ENCODE measurements at places on chromosomes 7 and 10. TPM values are rescaled to one million over a fixed set of nuclear protein-coding genes. Genes with fewer than 3 reads are reported as not detected.

DNA sequence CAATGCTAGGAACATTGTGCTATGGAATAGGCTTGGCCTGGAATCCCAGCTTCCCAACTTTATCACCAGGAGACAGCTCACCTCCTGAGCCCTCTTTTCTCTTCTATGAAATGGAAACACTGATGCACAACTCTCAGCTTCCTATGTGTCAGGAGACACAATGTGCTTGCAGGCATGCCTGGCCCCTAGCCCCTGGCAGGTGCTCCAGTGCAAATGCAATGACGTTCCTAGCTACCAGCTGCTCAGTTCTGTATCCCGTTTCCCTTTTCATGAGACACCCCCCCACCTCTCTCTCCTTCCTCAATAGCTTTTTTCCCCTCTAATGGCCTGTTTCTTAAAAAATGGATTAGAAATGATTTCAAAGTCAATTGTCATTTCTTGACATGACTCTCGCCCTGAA is 30.7 kb downstream of the HABP2 start:
- peak; percentile 17 for DNase-seq

The FAM13C gene
- polyA plus RNA-seq, result 41.2 TPM

The ACSL5 gene
- 3.0 TPM for polyA plus RNA-seq

DNA sequence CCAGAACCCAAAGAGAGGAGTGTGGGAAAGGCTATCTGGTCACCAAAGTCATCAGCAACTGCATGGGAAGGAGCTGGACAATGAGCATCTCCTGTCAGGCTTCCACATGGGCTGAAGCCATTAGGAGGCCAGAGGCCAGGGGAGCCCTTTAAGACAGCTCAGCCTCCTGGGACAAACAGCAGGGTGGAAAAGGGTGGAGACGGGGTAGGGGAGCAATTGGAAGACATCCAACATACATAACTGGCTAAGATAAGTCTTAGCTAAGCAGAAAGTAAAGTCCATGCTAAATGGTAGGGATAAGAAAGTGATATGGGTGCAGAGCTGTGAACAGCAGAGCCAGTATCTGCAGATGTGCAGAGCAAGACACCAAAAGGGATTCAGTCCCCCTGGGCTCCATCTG is 1.5 kb upstream of the OAT start:
- DNase-seq, result no peak

- DNase-seq, result no peak
These were observed 205.3 kb downstream of the CHRM2 start for GRCh38 chr7:137073571-137074325.

DNA sequence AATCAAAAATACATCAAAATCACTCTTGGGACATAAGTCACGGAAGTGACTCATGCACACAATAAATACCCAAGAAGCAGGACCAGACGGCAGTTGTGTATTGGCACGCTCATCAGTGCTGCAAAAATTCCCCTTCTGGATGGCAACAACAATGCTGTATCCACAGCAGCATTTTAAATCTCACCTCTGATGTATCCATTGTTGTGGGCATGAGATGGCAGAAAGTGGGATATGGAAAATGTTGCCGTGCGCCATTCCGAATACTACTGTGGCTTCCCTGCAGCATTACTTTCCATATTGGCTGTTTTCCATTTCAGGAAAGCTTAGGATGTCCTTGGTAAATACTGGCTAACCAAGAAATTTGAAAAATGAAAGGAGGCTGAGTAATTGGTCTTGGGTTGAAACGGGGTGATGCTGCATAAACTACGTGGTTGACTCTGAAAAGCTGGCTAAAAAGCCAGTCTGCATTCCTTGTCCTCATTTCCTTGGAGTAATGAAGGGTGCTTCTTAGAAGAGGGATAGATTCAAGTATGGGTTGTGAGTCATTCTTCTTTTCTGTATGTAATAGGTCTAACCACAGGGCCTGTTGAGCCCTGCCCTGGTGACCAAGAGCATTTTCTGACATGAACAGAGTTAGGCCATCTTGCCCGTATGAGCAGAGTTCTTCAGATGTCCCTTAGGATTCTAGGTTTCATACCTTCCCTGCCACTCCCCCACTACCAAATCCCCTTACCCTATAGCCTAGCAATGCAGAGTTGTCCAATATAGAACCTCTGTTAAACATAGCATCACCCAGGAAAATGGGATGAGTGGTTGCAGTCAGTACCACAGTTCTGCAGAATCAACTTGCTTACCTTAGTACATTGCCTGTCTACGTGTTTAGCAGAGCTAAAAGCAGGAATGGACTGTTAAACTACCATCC is 36.3 kb upstream of the TOMM7 start:
- no peak for DNase-seq

DNA sequence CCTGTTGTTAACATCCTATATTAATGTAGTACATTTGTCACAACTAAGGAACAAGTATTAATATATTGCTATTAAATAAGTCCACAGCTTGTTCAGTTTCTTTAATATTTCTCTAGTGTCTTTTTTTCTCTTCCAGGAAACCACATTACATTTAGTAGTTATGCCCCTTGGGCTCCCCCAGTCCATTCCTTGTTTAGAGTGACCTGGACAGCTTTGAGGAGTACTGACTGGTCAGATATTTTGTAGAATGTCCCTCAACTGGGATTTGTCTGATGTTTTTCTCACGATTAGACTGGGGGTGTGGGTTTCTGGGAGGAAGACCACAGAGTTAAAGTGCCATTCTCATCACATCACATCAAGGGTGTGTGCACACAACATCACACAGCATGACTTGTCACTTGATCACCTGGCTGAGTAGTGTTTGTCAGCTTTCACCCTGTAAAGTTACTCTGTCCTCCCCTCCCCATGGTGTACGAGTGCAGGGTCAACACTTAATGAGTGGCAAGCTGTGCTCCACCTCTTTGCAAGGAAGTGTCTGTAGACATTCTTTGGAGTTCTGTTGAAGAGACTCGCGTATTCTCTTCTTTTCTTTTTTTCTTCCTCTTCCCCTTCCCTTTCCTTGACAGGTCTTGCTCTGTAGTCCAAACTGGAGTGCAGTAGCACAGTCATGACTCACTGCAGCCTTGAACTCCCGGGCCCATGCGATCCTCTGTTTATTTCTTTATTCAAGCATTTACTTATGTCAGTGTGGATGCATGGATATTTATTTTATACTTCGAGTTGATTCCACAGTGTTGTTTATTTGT is 10.2 kb downstream of the LMTK2 start:
- no peak for DNase-seq

DNA sequence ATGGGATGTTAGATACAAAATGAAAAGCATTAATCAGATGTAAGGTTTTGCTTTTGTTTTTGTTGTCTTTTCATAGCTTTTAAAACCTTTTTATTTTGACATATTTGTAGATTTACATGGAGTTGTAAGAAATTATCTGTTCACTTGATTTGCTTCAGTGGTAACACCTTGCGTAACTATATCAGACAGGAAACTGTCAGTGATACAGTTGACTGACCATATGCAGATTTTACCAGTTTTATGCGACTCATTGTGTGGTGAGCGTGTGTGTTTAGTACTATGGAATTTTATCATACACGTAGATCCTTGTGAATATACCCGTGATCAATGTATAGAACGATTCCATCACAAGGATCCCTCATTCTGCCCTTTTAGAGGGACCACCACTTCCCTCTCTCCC is 701.4 kb downstream of the SUGCT start:
- no peak for DNase-seq

The C10orf67 gene
- polyA plus RNA-seq, result 0.17 TPM

The SEMA3A gene
- polyA plus RNA-seq, result 37.6 TPM

DNA sequence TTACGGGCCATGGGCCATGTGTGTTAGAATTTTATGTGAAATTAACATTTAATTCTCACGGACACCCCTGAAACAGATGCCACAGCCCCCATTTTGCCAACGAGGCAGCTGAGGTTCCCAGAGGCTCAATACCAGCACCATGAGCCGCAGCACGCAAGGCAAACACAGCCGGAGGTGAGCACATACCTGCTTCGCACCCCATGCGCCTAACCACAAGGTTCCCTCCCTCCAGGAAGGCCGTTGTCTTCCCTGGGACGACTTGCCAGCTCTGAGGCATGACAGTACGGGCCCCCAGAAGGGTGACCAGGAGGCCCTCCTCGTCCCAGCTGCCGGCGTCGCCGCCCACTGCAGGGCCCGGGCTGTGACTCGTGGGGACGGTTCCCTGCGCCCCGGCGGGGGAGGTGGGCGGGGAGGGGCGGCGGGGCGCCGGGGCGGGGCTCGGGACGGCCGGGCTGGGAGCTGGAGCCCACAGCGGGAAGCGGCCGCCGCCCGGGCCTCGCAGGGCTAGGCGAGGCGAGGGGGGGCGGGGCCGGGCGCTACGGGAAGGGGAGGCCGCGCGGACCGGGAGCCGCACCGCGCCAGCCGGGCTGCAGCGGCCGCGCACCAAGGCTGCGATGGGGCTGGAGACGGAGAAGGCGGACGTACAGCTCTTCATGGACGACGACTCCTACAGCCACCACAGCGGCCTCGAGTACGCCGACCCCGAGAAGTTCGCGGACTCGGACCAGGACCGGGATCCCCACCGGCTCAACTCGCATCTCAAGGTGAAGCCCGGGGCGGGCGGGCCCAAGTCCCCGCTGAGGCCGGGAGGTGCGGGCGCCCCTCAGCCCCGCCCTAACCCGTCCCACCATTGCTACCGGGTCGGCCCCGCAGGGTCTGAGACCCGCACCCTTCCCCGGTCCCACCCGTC is at the start of gene CAV2:
Gene CAV2, plus strand, starts transcription at position 571 of the 910 bp plus-strand sequence. Its CDS starts 44 bp downstream, at position 615.
- peak; percentile 80 for DNase-seq

- no peak for DNase-seq
These were observed 30.0 kb downstream of the MGMT start for GRCh38 chr10:129497013-129497412.

Measured in muscle of back (tissue), 13 donors.